Cerebellum (tissue), 4 donors: ENCODE measurements at places on chromosomes 5 and 9. TPM values are rescaled to one million over a fixed set of nuclear protein-coding genes. Genes with fewer than 3 reads are reported as not detected.

DNA sequence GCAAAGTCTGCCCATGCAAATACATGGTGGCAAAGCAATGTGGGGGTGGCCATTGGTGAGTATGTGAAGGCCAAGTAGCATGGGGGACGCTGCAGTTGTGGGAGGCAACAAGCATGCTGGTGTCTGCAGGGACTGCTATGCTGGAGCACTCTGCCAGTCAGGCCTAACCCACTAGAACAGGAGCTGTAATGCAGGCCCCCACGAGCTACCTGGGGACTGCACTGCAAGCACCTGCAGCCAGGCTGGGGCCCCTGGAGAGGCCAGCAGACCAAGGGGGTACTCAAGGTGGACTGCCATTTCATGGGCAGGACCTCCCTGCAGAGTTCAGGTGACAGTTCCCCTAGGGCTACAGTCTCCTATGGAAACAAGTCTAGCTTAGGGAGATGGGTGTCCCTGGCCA, 183.8 kb upstream of the PDE4D start:
- DNase-seq, result no peak

DNA sequence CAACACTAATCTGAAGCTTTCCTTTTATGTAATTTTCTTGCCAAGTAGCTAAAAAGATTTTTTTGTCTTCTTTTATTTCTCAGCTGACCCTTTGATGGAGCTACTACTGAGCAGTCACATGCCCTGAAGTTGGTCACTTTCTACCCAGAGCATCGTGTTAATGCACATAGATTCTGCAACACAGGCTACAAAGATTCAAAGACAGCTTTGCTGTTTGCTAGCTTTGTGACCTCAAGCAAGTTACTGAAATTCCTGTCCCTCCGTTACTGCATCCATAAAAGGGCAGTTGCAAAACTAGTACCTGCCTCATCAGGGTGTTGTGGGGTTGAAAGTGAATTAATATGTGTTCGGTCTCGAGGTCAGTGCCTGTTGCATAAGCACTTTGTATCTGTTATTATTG, 179.9 kb downstream of the GAS1 start:
- DNase-seq, result no peak

DNA sequence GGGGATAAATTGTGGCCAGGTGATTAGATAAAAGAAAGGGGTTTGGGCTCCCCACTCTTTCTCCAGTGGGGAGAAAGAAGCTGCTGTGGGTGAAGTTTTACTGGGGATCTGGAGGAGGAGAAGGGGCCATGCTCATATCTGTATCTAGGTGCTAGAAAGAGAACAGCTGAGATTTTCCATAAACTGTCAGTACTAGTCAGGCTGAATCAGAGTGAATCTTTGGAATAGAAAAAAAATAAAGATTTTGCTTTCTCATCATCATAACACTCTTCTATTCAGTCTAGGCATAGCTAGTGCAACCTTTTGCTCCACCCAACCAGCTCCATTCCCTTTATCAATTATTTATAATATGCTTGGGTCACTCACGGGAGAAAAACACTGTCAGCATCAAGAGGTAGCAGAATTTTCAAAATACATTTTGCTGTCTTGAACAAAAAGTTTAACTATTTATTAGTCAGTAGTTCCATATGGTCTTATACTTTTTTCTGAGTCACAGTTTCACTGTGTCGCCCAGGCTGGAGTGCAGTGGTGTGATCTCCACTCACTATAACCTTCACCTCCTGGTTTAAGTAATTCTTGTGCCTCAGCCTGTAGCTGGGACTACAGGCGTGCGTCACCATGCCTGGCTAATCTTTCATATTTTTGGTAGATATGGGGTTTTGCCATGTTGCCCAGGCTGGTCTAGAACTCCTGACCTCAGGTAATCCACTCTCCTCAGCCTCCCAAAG, 21.3 kb upstream of the ERMP1 start:
- no peak for DNase-seq

- no peak for DNase-seq
Measured at GRCh38 chr9:128838338-128838737, 8.7 kb upstream of the SPOUT1 start.

- DNase-seq, result no peak
Measured at GRCh38 chr9:72919246-72919945, 33.5 kb downstream of the ALDH1A1 start.

Gene MCCC2
- total RNA-seq, result 25.0 TPM

Gene UHRF2
- total RNA-seq, result 87.2 TPM

GRCh38 chr9:129983891-129984290, 59.1 kb downstream of the FNBP1 start:
- DNase-seq, result no peak

DNA sequence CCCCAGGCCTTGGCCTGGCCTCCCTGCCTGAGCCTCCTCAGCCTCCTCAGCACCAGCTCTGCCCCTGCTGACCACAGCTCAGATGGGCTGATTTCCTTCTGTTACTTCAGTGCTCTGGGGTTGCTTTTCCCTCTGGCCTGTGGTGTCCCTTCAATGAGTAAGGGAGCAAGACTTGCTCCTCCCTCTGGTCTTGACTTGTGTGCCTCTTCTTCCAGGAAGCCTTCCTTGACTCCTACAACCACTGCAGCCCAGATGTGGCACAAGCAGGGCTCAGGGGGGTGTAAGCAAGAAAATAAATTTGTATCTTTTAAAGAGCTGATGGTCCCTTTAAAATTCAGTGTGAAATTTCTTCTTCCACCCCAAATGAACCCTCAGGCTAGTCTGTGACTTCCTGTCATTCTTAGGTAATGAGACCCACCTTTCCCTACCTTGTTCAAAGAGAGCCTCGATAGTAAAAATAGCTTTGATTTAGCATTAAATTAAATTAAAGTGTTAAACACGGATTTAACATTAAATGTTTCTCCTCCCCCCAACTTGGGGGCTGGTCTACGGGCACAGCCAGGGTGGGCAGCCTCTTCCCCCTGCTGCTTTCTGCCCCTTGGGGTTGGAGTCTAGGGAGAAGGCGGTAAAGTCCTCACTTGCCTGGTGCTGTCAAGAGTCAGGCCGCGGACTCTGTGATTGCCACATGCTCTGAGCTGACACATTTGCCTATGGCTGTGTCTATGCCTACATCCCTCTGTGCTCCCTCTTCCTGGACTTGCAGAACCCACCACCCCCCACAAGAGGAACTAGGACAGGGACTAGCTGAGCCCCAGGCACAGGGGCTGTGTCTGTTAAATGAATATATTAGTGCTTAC, 64.5 kb downstream of the OLFM1 start:
- DNase-seq, result no peak

Gene KCNT1
- total RNA-seq, result 3.2 TPM

GRCh38 chr5:61440086-61440485, 108.0 kb downstream of the ZSWIM6 start:
- no peak for DNase-seq

DNA sequence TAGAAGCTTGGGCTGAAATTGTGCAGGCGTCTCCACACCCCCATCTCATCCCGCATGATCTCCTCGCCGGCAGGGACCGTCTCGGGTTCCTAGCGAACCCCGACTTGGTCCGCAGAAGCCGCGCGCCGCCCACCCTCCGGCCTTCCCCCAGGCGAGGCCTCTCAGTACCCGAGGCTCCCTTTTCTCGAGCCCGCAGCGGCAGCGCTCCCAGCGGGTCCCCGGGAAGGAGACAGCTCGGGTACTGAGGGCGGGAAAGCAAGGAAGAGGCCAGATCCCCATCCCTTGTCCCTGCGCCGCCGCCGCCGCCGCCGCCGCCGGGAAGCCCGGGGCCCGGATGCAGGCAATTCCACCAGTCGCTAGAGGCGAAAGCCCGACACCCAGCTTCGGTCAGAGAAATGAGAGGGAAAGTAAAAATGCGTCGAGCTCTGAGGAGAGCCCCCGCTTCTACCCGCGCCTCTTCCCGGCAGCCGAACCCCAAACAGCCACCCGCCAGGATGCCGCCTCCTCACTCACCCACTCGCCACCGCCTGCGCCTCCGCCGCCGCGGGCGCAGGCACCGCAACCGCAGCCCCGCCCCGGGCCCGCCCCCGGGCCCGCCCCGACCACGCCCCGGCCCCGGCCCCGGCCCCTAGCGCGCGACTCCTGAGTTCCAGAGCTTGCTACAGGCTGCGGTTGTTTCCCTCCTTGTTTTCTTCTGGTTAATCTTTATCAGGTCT, at the start of gene C9orf72:
TSS of gene C9orf72 (minus strand) at position 564 of the 716 bp plus-strand sequence. CDS start 6,361 bp downstream, outside the sequence.
- DNase-seq, result peak; percentile 91

Gene RNF14
- 48.8 TPM for total RNA-seq

- no peak for DNase-seq
Measured at GRCh38 chr5:160692271-160692670, 159.7 kb downstream of the ATP10B start.

- no peak for DNase-seq
Measured at GRCh38 chr9:84151236-84151635, 170.6 kb downstream of the RMI1 start.

Gene TLX3
- 5.2 TPM for total RNA-seq

- no peak for DNase-seq
Measured at GRCh38 chr5:178982941-178983340, 12.2 kb downstream of the GRM6 start.

Gene PCDHGA11
- 29.1 TPM for total RNA-seq

DNA sequence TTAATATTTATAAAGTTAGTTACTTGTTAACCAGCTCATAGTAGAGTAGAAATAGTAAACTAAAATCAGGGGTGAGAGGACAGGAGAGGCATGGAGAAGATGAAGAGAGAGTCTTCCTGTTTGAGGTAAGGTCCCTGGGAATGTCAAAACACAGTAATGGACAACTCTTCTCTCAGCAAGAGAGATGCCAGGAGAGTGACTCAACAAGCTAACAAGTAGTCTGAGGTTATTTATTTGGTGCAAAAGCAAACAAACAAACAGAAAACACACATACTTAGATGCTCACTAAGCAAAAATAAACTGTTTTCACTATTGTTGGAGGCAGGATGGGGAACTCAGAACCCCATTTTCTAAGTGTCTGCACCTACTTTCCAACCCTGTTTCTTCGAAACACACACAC, 333.2 kb upstream of the RFX3 start:
- no peak for DNase-seq

DNA sequence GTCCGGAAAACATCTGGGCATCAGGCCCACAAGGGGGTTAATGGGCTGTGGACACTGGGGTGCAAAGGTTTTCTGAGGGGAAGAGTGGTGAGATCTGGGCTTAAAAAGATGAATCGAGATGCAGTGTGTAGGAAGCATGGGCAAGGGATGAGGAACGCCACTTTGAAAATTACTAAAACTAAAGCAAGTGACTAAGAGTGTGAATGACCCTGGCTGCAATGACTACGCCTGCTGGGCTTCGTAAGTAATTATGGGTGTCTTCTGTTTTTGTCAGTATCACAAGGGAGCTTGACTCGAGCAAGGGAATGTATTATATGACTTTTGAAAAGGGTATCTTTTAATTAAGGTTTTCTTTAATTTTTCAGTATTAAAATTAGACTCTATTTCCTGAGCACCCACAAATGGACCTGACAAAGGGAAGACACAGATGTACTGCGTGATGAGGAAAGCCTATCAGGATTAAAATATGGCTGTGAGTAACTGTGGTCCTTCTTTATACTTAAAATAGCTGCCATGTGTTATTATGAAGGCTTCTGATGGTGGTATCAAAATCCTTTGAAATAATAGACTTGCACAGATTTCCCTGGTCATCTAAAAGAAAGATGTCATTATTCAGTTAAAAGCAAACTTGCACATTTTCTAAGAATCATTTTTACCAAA, 4.2 kb downstream of the CTXN3 start:
- no peak for DNase-seq

DNA sequence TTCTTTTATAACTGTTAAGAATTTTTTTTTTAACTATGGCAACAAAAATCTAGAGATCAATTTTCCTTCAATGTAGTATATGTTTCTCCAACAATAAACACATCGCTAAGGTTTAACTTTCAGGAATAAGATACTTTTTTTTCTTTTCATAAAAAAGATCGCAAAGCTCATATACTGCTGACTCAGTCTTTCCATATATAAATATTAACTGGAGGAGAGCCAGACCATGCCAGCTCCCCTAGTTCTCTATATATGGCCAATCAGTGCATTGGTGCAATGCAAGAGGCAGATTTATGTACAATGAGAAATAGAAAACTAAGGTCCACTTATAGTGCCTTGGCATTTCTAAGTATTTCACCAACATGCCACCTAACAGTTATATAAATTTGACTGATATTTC, 89.2 kb upstream of the GAS1 start:
- no peak for DNase-seq

DNA sequence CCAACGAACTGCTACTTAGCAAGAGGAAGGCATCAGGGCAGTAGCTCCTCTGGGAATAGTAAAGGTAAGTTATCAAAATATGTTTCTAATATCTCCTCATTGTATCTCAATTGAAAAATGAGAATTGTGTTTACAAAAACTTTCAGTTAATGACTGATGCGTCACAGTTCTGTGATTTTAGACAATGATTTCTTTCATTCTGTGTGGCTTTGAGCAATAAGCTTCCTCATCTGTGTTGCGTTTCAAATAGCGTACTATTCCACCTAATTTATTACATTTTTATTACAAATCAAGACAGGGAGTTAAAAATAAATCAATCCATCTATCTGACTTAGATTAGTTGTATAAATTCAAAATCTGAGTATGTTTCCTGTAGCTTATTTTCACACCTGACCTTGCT, 145.0 kb downstream of the CAAP1 start:
- DNase-seq, result no peak
